ENCODE measurements at places on chromosomes 7 and 10.

GRCh38 chr7:41882256-41882655 is 179.4 kb upstream of the INHBA start:
- no peak for DNase-seq

GRCh38 chr7:101576998-101577397 is 52.1 kb downstream of the MYL10 start:
- DNase-seq = no peak

- DNase-seq = no peak
Measured at GRCh38 chr7:30851651-30852307, 59.9 kb upstream of the AQP1 start.

GRCh38 chr7:4655896-4656295 is 26.2 kb upstream of the FOXK1 start:
- DNase-seq = no peak

DNA sequence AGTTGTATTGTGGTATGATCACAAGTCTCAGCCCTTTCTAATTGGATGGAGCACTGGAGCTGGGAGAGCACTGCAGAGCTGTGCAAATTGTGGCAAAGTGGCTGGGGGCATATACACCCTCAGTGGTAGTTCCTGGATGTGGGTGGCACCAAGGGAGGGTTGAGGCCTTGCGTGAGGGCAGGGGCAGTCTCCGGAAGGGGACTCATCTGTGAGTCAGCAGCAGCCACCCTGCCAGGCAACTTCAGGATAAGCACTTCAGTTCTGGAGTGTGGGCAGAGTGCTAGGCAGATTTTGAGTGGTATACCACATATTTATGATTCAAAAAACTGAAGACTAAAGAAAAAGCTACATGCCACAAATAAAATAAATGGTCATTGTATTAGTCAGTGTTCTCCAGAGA is 210.5 kb downstream of the ETV1 start:
- DNase-seq = no peak

GRCh38 chr7:28836716-28837115 is 121.4 kb downstream of the TRIL start:
- DNase-seq = no peak
